ENCODE measurements at places on chromosomes 1 and 21. TPM values are rescaled to one million over a fixed set of nuclear protein-coding genes. Genes with fewer than 3 reads are reported as not detected.

- DNase-seq, result no peak
These were observed 33.1 kb downstream of the LPAR3 start for GRCh38 chr1:84859866-84860265.

DNA sequence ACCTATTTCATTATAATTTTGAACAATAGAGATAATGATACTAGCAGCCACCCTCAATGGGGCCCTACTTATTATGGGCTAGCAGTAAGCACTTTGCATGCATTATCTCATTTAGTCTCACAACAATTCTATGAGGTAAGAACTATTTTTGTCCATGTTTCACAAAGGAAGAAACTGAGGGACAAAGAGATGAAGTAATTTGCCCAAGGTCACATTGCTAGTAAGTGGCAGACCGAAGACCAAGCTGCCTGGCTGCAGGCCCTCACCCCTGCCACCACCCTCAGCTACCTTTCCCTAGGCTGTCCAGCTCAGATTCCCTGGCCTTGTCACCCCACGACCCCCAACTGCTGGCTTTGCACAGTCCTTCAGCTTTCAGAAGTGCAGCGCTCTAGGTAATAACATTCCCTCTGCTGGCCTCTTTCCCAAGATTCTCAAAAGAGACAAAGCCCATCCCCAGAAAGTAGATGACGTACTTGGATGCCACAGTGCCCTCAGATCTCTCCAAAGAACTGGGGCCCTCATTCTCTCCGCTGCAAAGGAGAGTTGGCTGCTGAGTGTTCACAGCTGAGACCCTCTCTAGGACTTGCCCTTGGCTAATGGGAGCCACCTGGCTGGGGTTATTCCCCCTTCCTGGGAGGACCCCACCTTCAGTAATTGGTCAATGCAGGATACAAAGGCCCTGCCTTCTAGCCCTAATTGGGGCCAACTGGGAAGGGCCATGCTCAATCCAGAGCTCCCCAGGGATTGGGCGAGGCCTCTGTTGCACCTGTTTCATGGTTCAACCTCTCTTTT, 39.5 kb downstream of the IRF2BP2 start:
- no peak for DNase-seq

GRCh38 chr21:45060089-45060488, 14.3 kb upstream of the ADARB1 start:
- DNase-seq, result no peak

Gene WNT4
- not detected for total RNA-seq

GRCh38 chr1:155759966-155760630, 71.2 kb downstream of the DAP3 start:
- DNase-seq, result no peak

Gene KCNC4
- total RNA-seq, result 12.7 TPM

DNA sequence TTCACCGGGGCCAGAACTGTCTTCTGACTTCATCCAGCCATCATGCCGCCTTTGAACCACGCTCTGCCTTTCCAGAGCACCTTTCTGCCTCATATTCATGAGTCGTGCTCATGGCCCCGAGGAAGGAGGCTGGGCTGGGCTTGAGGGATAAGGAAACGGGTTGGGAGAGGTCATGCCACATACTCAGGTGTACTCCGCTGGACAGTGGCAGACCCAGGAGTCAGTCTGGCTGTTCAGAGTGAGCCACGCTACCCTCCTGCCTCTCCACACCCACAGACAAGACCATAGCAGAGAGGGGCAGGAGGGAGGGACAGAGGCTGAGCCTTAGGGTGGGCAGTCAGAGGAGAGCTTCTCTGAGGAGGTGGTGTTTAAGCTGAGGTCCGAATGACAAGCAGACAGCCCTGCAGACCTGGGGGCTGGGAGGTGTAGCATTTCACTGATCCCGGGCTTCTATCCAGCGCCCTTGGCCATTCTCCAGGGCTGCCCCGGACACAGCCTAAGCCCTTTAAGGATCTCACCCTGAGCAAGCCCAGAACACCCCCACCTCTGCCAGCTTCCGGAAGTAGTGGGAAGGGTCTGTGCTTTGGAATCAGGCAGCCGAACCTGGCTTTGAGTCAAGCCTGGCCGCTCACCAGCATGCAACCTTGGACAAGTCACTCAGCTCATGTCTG, 102.3 kb downstream of the LACTBL1 start:
- DNase-seq, result no peak

Gene LAX1
- total RNA-seq, result 0.99 TPM

DNA sequence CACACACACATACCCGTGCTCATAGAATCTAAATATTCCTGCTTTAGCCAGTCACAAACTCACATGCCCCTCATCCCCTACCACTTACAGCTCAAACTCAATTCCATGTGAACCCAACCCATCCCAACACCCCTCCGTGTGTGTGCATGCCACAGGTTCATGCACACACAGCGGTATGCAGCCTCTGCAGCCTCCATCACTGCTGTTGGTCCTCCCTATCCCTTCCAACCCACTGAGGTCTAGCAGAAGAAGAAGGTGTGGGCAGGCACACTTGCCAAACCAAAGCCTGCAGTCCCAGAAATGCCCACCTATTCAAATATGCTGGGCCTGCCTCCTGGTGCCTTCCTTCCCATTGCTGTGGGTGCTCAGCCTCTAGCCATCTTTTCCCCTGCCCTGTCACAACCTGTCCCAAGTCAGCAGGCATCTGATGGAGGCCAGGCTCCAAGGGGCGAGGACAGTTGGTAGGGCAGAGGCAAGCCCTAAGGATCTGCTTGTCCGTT, 26.2 kb downstream of the SLC2A1 start:
- DNase-seq, result no peak

Gene RALGPS2
- total RNA-seq, result 4.9 TPM

Gene ARV1
- 20.4 TPM for total RNA-seq

- no peak for DNase-seq
These were observed 38.0 kb upstream of the KCTD3 start for GRCh38 chr1:215529111-215529510.

GRCh38 chr21:41133874-41134522, 34.0 kb upstream of the BACE2 start:
- DNase-seq, result no peak

- DNase-seq, result no peak
These were observed 1686.2 kb downstream of the PLA2G4A start for GRCh38 chr1:188514917-188515316.

GRCh38 chr1:54001591-54001990, 16.4 kb downstream of the LDLRAD1 start:
- no peak for DNase-seq

- DNase-seq, result no peak
These were observed 48.8 kb downstream of the TMCO4 start for GRCh38 chr1:19750882-19751276.

DNA sequence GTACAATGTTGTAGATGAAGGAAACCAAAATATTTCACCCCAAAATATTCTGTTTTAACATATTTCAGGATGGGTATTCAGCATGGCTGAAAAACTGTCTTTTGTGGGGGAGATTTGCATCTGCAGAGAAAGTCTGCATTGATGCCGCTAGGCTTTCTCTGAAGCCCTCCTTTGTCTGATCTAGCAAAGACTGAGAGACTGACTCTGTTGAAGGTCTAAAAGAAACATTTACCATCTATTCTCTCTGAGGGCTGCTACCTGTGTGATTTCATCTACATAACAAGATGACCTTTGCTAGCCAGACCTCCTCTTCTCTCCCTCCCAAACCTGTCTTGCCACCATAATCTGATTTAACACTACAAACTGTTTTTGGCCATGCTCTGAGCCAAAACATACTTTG, 12.4 kb upstream of the MT1HL1 start:
- DNase-seq, result no peak

Gene USP33
- total RNA-seq, result 122 TPM

Gene RAB3B
- not detected for total RNA-seq

DNA sequence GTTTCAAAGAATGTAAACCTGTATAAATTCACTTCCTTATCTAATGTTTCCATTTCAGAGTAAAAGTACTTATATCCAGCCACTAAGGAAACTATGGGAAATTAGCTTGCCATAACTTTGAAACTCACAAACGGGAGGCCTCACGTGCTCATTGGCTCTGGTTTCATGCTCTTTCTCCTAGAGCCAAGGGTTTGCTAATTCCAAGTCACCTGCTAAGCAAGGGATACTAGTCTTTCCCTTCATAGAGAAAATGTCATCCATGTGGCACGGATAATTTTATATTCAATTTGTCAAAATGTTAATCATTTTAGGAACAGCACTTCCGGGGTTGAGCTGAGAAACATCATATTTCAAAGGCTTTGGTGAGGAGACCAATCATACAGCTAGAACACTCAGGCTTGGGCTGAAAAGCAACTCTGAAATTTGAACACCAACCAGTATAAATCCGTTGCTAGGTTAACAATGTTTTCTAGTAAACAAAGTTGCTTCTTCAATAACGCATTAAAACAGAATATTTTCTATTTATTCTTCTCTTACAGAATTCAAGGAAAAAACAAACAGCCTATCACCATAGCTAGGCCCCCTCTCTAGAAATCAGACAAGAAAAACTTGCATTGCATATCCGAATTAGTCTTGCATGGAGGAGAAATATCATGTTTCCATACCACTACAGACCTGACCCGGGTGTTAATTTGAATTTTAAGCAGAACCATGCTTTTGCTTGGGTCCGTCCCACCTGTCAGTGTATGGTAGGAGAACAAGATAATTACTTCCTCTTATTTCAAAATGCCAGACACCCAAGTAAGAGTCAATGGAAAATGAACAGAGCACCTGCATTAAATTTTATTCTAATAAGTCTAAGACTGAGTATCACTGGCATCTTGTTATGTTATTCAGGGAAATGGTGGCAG, 196.1 kb upstream of the ESRRG start:
- DNase-seq, result no peak

GRCh38 chr1:182484067-182484466, 34.1 kb downstream of the RGSL1 start:
- DNase-seq, result no peak

DNA sequence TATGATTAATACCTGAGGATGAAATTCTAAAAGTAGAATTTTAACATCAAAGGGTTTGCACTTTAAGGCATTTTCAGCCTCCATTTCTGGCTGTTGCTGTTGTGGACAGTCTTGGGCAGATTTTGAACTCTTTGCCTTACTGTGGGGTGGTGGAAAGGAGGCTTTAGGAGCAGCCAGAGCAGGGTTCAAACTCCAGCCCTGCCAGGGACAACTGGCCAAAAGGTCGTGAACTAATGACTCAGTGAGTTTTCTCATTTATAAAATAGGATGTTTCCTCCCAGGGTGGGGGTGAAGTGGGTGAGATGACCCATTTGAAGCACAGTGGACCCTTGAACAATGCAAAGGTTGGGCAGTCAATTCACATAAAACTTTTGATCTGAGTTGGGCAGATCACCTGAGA, 36.7 kb downstream of the MAPKAPK2 start:
- no peak for DNase-seq

- no peak for DNase-seq
These were observed 5.5 kb upstream of the SMG7 start for GRCh38 chr1:183466781-183467180.

DNA sequence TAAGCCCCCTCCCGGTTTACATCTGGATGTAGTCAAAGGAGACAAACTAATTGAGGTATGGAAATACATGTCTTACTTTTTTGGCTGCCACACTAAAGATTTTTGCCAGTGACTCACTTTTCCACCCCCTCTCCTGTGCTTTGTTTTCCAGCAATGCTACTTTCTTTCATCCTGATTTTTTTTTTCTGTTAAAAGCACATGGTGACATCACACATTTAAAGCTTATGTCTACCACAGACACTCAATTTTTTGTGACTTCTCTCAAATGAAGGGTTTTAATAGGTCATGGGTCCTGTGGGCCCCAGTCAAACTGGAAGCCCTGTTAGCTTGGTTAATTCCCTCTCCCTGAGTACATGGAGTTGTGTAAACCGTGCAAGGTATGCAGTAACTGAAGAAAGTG, 2.2 kb downstream of the PPP1R8 start:
- DNase-seq, result no peak

DNA sequence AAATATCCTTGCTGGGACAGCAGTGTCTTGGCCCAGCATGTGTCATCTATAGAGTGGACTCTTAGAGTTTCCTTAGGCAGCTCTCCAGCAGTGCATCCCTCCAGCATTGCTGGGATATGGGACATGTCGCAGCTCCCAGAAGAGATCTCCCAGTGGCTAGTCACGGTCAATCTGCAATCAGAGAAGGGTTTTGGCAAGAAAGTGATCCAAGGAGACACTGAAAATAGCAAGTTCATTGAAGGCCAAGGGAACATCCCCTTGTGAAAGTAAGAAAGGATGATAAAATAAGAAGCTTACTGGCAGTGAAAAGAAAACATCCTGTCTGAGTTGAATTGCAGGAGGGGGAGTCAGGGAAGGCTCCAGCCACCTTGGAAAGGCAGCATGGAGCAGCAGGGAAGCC, 19.3 kb upstream of the NPL start:
- no peak for DNase-seq

GRCh38 chr1:53462769-53463501, 3.7 kb downstream of the DMRTB1 start:
- no peak for DNase-seq

DNA sequence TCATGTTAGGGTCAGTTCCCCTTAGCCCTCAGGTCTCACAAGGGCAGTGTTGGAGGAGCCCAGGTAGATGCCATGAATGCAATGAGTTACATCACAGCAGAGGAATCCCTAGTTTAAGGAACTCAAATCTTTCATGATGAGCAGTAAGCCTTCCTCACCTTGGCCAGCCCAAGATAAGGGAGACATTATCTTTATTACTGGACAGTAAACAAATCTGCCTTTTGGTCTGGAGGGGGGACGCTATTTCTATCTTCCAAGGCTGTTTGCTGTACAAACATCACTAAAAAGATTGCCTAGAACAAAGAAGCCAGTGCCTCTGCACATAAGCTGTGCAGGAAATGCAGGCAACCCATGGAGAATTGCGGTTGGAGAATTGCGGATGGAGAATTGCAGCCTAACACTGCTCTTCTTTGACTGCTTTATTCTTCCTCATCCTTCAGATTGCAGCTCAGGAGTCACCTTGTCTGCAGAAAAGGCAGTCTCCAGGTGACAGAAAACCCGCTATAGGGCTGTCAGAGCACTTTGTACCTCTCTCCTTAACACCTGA, 2.3 kb upstream of the CHI3L1 start:
- DNase-seq, result no peak

DNA sequence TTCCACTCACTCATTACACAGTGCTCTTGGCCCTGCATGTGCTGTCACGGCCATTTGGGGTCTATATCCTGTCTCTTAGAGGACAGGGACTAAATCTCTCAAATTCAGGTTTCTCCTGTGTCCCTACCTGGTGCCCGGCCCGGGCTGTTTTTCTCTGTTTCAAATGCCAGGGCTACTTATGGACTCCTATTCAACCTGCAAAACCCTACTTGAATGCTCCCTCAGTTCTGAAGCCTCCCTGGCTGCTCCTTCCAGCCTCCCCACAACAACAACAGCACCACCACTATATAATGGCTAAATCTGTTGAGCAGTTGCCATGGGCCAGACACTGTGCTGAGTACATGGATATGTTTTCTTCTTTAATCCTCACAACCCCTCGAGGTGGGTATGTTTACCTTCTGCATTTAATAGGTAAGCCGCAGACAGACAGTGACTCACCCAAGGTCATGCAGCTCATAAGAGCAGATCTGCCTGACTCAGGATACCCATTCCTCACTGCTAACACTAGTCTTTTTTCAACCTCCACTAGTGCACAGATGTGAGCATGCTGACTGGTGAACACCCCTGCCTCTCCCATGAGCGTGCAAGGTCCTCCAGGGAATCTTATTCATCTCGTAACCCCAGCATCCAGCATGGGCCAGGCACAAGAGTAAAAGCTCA, 29.9 kb downstream of the DHRS3 start:
- no peak for DNase-seq
